ENCODE measurements at places on chromosomes 6 and 20.

GRCh38 chr20:51532577-51533191, 9.8 kb downstream of the NFATC2 start:
- DNase-seq = no peak

GRCh38 chr6:133132466-133132971, 108.6 kb upstream of the EYA4 start:
- DNase-seq = no peak

- no peak for DNase-seq
These were observed 83.6 kb upstream of the CHD6 start for GRCh38 chr20:41701588-41702348.

- DNase-seq = peak; percentile 15
These were observed at the start of gene UTRN for GRCh38 chr6:144284783-144285547. TSS of gene UTRN (plus strand) at chr6:144285335. CDS start at chr6:144291829, 6,494 bp downstream.

DNA sequence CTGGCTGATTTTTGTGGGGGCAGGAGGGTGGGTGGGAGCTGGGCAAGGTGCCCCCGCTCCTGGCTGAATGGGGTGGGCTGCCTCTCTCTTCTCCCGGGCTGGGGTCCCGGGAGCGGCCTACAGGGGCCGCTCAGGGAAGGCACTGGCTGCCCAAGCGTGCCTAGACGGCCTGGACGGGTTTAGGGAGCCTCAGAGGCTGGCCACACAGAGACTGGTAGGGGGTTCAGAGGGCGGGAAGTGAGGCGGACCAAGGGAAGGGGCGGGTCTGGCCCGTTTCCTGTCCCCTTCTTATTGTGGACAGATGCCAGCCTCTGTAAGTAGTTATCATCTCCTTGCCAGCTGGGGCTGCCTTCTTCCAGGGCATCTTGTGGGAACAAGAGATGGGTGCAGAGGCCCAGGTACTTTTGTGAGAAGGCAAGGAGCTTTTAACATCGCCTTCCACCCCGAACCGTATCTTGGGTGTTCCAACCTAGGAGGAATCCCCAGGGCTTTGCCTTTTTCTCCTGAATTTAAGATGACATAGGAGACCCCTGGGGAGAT, 437 bp downstream of the CD40 start:
- no peak for DNase-seq

- DNase-seq = no peak
These were observed 74.0 kb downstream of the AGPAT4 start for GRCh38 chr6:161199850-161200249.

DNA sequence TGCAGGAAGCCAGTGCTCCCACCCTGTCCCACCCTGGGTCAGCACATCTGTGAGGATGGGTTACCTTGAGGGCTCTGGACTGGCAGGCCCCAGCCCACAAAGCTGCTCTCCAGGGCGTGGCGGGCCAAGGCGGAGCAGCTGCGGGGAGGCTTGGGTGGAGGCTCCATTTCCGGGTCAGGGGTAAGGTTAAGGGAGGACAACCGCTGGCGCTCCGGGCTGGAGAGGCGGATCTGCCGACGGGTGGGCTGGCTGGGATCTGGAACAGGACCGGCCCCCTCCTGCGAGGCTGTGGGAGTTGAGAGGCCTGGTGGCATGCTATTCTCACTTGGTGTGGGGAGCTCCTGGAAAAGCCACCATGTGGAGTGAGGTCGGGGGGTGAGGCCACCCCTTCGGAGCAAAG, 5.5 kb downstream of the SMPD2 start:
- DNase-seq = no peak

GRCh38 chr20:47558295-47559066, 56.8 kb downstream of the NCOA3 start:
- no peak for DNase-seq

- peak; percentile 5 for DNase-seq
These were observed 70.2 kb upstream of the TFB1M start for GRCh38 chr6:155384321-155384952.

DNA sequence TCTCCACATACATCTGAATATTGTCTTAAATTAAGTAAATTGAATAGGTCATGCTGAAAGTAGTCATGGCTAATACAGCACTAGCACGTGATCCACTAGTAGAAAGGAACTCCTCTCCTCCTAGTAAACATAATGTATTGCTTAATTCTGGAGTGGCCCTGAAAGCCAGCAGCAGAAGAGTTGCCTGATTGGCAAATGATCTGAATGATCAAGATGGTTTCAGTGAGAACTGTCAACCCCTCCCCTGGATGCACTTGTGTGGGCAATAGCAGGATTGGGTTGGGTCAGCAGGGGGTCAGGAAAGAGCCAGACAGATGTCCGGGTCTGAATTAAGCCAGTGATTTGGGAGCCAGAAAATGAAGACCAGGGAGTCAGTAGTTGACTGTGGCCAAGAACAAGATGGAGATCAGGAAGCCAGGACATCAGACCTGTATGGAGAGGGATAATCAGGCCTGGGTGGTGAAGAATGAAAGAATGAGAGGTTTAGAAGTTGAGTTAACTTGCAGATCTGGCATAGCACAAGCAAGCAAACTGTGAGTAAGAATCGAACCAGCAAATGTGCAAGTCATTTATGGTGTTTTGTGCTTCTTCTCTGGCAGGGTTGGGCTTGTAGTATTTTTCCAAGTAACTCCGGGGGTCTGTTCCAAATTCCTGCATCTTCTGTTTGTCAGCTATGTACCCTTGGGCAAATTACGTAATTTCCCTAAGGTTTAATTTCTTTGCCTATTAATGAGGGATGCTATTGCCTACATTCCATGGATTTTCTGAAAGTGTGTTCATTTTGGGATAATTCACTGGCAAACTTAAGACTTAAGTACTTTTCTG, 304.9 kb downstream of the CD109 start:
- no peak for DNase-seq

GRCh38 chr6:124203812-124204167, 400.1 kb downstream of the NKAIN2 start:
- no peak for DNase-seq

- DNase-seq = no peak
These were observed 20.6 kb upstream of the LCA5 start for GRCh38 chr6:79557673-79558467.

DNA sequence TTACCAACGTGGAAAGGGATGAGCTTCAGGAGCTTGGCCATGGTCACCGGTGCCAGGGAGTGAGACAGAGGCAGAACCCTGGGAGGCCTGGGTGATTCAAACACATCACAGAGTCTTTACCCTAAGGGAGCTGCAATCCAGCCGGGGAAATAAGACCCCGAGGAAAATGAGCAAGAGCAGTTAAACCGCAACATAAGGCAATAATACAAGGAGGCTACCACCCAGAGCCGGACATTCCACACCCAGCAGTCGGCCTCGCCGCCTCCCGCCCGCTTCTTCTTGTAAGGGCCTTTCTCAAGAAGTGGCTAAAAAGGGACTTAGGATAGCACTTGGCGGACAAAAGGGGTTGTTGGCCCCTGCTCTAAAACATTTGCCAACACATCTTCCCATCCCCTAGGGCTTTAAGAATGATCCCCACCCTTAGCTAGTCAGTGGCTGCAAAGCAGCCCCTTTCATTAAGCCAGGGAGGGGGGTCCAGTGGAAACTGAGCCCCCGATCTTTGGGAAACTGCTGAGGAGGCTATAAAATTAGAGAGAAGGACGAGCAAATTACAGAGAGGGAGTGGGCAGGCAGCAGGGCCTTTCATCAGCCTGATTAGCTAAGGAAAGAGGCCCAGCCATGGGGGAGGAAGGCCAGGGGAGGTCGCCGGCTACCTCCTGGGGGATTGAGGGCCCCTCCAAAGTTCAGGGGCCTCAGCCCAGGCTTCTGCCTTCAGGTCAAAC, 34.3 kb downstream of the SNX5 start:
- DNase-seq = no peak

GRCh38 chr20:58059260-58059544, 169.3 kb downstream of the ANKRD60 start:
- DNase-seq = no peak

DNA sequence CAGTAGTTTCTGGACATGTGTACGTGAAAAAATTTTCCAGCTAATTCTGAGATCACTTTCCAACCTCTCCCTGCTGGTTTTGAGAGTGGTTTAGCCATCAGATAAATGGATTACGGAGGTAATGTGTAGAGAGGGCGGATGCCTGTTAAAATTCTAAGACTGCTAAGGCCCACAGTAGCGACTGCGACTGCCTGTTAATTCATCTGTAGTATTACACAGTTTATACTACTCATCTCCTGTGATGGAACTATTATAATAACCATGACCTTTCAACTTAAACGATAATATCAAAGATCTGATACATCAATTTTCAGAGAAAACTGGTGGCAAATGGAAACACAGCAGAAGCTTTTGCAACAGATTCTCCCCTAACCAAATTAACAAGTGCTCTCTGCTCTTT, 102.3 kb downstream of the IRF4 start:
- DNase-seq = no peak

- DNase-seq = no peak
These were observed 110.3 kb downstream of the CDC5L start for GRCh38 chr6:44497807-44498206.

DNA sequence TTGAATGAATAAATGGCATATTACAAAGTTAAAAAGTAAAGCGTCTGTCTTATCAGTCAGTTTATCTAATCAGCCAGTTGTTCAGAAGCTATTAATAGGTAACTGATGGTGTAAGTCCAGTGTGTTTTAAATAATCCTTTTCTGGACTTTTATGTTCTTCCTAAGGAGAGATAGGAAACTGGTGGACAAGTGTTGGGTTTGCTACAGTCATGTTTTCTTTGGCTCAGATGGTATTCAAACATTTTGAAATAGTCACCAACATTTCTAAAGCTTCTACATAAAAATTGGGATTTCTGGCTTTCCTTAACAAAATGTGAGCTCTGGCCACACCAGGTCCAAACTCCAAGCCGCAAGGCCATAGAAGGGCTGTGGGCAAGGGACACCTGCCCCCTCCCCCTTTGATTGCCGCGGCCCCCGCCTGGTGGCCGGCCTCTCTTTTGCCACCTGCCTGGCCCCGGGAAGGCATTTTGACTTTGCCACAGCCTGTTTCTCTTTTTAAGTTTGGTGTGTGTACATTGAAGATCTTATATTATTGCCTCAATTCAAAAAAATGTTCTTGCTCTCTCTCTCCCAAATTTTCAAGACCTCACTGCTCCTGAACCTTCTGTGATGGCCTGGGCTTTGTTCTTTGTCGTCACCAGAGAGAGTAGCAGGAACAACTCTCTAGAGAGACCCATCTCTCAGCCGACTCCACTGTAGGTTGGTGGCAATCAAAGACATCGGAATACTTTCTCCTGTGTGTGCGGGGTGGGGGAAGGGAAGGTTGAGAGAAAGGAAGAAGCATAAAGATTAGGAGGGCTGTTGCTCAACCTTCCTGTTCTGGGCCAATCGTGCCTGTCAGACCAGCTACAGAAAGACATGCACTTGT, 84.0 kb upstream of the ZNF217 start:
- no peak for DNase-seq

- no peak for DNase-seq
These were observed 538.3 kb upstream of the BTBD3 start for GRCh38 chr20:11379257-11380011.

DNA sequence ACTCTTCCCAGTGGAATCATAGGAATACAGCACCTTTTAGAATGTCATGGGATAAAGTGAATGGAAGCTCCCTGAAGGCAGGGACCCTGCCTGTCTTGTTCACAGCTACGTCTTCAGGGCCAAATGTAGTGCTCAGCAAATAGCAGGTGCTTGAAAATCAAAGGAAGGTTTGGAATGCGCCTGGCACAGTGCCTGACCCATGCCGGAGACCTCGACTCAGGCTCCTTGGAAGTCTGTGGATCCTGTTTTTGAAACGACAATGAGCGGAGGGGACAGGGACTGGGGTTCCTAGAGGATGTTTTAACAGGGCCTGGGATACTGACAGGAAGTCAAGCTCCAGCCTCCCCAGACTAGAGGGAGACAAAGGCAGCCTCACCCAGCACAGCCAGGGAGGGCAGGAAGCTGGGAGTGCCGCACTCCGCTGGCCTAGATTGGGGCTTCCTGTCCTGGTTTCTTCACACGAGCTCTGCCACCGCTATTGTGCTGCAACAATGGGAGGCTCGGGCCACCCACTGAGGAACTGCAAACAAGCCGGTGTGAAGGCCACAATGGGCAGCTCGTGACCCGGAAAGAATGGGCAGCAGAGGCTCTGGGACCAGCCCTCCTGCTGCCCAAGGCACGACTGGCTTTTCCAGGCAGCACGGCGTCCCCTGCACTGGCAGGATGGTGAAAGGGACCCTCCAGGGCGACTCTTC, 76.7 kb downstream of the PREX1 start:
- DNase-seq = peak; percentile 77

- DNase-seq = no peak
These were observed 754.1 kb upstream of the MAP3K7 start for GRCh38 chr6:91340896-91341395.

GRCh38 chr6:109513571-109514071, 30.6 kb upstream of the ZBTB24 start:
- DNase-seq = no peak

DNA sequence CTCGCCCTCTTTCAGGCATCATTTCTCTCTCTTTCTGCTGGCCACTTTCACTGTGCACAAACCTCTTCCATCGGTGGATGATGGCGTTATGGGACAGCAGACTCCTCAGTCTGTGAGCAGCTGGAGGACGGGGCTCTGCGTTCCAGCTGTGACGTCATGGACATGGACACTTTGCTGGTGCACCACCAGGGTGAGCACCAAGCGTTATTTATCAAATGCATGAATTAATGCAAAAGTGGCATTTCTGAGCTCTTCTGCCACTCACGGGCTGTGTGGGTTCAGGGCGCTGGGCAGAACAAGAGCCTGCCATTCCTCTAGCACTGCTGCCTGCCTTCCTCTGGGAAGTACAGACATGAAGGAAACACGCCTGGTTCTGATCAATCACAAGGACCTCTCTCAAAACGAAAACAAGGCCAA, 82.9 kb upstream of the MPC1 start:
- no peak for DNase-seq

- DNase-seq = no peak
These were observed 116.0 kb downstream of the GPR63 start for GRCh38 chr6:96721227-96721626.

GRCh38 chr20:44896583-44896982, 11.1 kb downstream of the YWHAB start:
- no peak for DNase-seq

DNA sequence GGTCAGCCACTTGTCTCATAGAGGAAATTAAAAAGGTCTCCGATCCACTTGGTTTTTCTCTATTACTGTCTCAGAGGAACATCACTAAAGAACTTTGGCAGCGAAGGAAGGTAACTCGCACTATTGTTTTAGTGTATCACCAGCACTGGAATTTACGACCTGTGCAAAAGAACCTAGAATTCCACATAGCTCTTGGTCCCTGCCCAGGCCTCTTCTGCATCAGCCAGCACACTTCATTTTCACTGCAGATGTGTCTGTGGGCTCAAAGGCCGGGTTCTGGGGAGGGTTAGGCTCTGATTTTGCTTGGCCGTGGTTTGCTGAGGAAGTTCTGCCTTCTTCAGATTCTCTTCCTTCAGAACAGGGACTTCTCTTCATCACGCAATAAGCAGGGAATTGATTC, 102.8 kb upstream of the TMEM181 start:
- no peak for DNase-seq

- DNase-seq = no peak
These were observed 8.3 kb downstream of the CHRNA4 start for GRCh38 chr20:63352811-63353221.

- no peak for DNase-seq
These were observed 76.8 kb downstream of the SASH1 start for GRCh38 chr6:148419430-148419829.

GRCh38 chr20:45183084-45183483, 8.4 kb downstream of the PI3 start:
- DNase-seq = no peak

- no peak for DNase-seq
These were observed 33.5 kb downstream of the NEDD9 start for GRCh38 chr6:11198663-11199603.

All from NCI-H2081 (cell line).